T-helper 17 cell (primary cell): ENCODE measurements at places on chromosomes 4 and X. TPM values are rescaled to one million over a fixed set of nuclear protein-coding genes. Genes with fewer than 3 reads are reported as not detected.

- no peak for DNase-seq
Observed at GRCh38 chr4:2932321-2932950, 30.8 kb downstream of the NOP14 start.

- peak; percentile 7 for DNase-seq
Observed at GRCh38 chr4:2247128-2248043, 5.5 kb upstream of the HAUS3 start.

DNA sequence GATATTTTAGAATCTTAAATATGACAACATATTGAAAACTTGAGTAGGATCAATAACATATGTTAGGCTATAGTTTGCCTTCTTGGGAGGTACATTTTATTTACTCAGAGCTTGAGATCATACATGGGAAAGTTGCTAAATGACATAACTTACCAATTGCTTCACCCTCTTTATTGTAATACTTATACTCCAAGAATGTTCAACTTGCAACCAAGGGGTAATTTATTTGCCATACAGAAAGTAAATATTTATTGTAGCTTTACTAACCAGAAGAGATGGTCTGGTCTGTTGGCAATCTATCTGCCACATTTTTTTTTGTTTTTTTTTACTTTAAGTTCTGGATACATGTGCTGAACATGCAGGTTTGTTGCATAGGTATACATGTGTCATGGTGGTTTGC, 426.6 kb downstream of the ARHGAP24 start:
- no peak for DNase-seq

- DNase-seq: no peak
Observed at GRCh38 chr4:71185037-71185436, 153.8 kb upstream of the SLC4A4 start.

DNA sequence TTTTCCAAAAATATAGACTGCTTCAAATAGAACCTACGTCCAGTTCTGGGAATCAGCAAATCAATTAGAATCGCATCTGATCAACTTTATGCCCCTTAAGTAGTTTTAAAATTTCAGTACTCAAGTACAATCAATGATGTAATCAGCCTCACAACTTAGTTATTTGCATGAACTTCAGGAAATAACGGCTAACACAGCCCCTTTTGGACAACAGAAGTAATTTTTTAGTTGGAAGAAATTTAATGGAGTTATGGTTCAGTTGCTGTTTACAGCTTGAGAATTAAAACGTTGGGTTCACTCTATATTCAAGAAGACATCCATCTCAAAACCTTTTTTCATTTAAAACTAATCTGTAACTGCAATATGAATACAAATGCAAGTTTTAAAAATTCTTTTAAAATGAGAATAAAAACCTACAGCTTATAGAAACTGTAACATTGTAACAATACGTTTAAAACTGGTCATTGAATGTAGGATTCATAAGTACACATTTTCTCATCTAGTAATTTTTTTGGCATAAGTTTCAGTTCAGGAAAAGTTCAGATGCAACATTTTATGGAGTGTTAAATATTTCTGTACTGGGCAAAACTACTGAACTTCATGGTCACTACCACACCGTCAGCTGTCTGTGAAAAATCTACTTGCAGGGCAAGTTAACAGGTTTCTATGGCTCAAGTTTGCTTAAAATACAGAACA, 956 bp downstream of the TAPT1 start:
- no peak for DNase-seq

DNA sequence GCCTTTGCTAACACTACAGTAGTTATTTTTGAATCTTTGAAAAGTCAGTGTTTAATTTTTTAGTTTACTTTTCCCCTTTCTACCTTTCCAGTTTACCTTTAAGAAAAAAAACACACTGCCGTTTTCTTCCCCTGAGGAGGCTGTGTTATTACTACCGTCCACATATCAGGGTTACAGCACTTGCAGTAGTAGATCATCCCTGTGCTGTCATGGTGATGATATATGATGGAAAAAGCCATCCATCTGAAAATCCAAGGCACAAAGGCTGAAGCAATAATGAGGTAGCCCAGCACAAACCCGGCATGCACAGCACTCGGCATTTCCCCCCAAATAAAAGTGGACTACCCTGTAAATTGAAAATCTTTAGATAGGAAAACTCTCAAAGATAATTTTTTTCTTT, 258.7 kb downstream of the CXXC4 start:
- DNase-seq: no peak

GRCh38 chr4:186318481-186318880, 52.5 kb downstream of the F11 start:
- no peak for DNase-seq

DTHD1 gene
- 0.22 TPM for total RNA-seq
